ENCODE measurements at places on chromosomes 12 and 14.

DNA sequence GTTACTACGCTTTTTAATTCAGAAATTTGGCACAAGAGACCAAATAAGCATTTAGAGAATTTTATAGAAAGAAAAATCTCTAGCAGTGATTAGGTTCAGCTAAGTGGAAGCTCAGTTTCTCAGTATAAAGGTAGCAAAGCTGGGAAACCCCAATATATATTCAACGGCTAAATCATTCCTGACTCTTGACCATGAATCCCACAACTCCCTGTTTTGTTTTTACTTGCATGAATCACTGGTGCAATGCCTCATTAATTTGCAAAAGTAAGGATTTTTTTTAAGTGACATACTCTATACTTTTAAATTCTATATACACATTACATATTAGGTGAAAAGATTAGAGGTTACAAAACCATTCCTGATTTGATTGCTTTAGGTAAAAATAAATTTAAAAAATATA is 74.3 kb upstream of the PLEKHG7 start:
- DNase-seq: no peak

- DNase-seq: no peak
Observed at GRCh38 chr14:32480337-32480736, 151.2 kb downstream of the AKAP6 start.

- DNase-seq: no peak
Observed at GRCh38 chr14:54337314-54337713, 59.5 kb upstream of the CDKN3 start.

DNA sequence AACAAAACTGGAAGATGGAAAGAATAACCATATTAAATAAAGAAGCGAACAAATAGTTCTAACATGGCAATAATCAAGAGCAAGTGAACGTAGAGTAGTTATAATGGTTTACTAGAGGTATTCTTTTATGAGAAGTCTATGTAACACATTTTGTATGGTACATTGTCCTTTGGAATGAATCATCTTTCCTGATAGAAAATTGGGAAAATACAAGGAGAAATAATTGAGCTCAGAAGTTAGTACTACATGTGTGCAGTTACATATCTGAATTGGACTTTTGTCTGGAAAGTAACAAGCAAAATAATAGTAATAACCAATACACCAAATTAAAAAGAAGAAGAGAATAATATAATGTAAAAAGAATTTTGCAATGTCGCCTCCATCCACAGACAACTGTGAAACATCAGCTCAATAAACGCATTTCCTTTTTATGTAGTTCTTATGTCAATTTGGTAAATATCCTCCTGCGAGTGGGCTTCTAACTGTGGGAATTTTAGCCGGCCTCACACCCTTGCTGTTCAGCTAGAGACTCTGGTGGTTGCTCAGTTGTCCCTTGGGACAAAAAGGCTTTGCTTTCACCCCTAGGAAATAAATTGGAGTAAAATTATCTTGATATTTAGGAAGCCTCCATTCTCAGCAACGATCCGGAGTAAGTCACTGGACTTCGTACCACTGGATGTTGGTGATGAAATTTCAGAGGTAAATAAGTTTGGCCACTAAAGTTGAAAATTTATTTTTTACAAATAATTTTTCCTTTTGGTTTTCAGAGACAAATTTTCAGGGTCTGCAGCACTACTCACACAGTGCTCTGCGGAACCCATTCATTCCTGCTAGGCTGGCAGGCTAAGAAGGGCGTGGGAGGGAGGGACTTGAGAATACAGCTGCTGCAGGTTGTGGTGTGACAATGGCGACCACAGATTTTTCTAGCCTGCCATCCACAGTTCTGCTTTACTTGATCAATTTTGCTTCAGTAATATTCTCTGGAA is 1.1 kb upstream of the TUBA1A start:
- DNase-seq: no peak

- DNase-seq: no peak
Observed at GRCh38 chr14:79670811-79671210, 540.5 kb downstream of the DIO2 start.

GRCh38 chr14:76525106-76525821 is 149.3 kb downstream of the ESRRB start:
- DNase-seq: no peak

GRCh38 chr12:96500693-96501092 is 11.3 kb downstream of the CFAP54 start:
- no peak for DNase-seq

DNA sequence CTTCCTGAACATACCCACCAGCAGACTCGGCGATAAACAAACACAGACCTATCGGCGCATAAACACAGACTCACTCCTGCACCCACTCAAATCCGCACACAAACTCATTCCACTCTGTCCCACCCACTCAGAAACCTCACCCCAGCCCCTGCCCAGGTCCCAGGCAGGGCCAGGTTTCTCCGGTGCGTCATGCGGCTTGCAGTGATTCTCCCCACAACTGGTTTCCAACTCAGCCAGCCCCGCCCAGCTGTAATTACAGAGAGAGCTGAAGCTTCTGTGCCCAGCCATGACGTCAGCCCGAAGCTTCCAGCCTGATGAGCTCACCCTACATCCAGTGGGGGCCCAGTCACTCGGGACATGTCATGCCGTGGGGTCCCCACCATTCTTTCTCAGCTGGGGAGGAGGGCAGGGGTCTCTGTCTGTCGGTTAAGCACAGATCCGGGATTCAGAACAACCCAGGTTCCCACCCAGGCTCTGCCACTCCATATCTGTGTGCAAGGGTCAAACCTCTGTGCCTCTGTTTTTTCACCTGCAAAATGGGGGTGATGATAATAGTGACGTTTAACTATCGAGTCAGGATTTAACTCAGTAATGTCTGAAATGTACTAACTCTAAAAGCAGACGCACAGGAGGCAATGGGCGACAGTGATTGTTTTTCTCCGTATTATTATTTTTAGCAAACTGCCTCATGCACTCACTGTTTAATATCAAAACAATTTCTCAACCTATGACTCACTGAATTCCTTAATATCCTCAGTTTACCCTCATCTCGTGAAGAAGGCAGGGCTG is 2.3 kb upstream of the HSPB8 start:
- peak; percentile 20 for DNase-seq

DNA sequence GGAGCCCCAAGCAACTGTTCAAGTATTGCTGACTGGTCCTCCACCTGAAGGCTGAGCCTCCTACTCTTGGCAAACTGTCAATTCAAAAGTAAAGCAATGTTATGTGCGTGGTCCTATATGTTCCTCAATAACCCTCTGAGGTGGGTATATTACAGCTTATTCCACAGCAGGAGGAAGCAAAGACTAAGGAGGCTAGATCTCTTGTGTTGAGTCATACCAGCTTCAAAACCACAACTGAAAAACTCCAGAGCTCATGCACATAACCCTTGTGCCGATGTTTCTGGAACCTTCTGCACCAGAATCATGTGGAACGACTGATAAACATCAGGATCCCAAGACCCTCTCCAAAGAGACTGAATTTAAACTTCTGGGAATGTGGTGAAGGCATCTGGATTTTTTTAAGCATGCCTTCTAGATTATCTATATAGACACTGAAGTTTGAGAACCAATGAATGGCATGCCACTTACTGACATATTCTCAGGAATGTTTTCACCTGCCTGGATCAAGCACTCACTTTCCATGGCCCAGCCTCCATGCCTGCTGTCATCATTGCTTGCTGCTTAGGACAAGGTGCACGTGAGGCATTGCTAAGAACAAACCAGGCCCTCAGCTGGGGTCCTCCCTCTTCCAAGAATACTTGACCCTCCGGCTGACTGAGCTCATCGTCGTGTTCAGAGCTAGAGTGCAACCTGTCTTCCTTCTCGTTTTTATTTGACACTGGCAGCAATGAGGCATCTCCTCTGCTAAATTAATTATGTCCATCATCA is 194.7 kb downstream of the BCL11B start:
- peak; percentile 49 for DNase-seq

- no peak for DNase-seq
Observed at GRCh38 chr14:102573591-102574046, 18.8 kb upstream of the RCOR1 start.

GRCh38 chr14:87894920-87895319 is 98.1 kb downstream of the GALC start:
- no peak for DNase-seq

DNA sequence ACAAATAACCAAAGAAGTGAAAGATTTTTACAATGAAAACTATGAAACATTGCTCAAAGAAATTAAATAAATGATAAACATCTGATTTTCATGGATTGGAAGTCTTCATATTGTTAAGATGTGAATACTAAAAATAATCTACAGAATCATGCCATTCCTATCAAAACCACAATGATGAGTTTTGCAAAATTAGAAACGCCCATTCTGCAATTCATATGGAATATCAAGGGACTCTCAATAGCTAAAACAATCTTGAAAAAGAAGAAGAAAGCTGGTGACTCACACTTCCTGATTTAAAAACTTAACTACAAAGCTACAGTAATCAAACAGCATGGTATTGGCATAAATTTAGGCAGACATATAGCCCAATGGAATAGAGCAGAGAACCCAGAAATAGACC is 40.2 kb upstream of the CCT2 start:
- DNase-seq: no peak

- DNase-seq: no peak
Observed at GRCh38 chr12:41188058-41188840, at the start of gene PDZRN4. Gene PDZRN4, plus strand, starts transcription at chr12:41188320.
